SW 1271 (cell line): ENCODE measurements at places on chromosomes 6 and 20.
A peak's percentile ranks its signal among the peaks of the same experiment; 100 is the strongest.

- no peak for DNase-seq
Measured at GRCh38 chr6:2630359-2630758, 120.4 kb downstream of the MYLK4 start.

- no peak for DNase-seq
Measured at GRCh38 chr6:111761783-111762312, 111.4 kb downstream of the FYN start.

DNA sequence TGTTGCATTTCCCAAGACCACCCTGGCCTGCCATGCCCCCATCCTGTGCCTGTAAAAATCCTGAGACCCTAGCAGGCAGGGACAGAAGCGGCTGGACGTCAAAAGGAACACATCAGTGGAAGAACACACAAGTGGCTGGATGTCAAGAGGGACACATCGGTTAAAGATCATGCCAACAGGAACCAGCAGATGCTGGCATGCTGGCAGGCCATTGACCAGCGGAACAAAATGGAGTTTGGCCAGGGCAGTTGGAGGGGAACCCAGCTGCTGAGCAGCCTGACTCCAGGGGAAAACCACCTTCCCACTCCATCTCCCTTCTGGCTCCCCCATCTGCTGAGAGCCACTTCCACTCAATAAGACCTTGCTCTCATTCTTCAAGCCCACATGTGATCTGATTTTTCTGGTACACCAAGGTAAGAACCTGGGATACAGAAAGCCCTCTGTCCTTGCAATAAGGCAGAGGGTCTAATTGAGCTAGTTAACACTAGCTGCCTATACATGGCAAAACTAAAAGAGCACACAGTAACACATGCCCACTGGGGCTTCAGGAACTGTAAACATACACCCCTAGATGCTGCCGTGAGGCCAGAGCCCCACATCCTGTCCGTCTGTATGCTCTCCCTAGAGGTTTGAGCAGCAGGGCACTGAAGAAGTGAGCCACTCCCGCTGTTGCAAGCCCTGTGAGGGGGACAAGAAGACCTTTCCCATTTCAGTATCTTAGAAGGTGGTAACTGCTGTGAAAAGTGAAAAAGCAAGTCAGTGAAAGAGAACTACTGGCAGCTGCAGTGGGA is 4.2 kb upstream of the TSBP1 start:
- DNase-seq, result no peak

DNA sequence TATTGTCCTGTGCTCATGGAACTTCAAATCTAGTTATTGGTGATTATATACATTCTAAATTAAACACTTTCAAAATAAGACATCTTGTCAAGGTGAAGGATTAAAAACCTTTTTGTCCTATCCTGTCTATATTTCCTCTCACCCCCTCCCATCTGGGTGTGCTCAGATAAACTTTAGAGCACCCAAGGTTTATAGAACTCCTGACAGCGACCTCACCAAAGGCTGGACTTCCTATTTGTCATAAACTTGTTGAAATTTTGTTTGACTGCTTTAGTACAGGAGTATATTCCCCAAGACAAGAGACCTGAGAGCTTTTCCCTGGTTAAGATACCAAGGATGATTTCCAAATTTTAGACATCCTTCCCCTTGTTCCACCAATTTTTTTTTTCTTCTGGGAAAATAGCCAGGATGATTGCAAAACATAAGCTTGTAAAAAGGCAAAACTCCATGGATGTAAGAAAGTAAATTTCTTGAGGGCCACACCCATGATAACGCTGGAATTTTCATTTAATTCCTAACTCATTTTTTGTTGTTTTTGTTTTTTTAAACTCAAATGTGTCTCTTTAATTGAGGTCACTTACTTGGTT is 33.0 kb downstream of the CARMIL1 start:
- peak; percentile 38 for DNase-seq

GRCh38 chr20:39849664-39850063 is 839.4 kb downstream of the MAFB start:
- peak; percentile 47 for DNase-seq

- no peak for DNase-seq
Measured at GRCh38 chr6:141641951-141642350, 490.8 kb upstream of the GJE1 start.

DNA sequence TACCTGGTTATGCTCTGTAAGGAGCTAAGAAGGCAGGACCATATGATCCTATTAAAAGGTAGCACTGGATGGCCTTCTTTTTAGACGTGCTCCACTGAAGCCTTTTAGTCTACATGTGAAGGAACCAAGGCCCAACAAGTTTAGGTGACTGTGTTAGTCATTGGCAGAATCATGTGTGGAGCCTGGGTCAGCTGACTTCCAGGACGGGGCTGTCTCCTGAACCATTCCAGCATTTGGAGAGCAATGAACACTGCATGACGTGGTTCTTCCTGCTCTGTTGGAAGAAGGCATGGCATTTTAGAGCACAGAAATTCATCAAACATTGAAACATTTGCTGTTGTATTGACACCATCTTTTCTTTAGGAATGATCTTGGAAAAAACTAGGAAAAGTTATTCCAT is 87.8 kb upstream of the TIAM2 start:
- DNase-seq, result no peak

- peak; percentile 3 for DNase-seq
Measured at GRCh38 chr6:108838101-108838717, 10.0 kb upstream of the ARMC2 start.

DNA sequence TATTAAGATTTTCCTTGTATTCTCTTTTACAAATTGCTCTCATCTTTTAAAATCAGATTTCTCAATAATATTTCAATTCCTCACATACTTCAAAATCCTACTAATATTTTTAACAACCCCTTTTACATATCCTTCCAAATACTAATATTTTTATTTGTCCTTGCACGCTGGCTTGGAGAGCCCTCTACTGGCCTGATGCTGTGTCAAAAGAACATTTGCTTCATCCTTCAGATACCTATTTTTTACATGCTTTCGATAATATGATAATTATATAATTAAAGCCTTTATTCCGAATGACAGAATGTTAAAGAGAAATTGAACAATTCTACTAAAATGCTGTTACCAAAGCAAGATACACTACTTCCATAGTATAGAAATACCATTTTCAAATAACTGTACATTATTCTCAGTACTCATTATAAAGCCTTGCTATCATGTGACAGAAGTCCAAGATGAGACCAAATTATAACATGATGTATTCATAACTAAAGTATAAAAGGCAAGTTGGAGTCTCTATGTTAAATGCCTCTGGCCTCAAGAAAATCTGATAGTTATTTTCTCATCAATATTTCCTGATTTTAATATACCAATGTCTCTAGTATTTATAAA is 39.0 kb upstream of the PLN start:
- DNase-seq, result no peak

GRCh38 chr6:106098383-106099234 is 12.5 kb downstream of the PRDM1 start:
- no peak for DNase-seq

DNA sequence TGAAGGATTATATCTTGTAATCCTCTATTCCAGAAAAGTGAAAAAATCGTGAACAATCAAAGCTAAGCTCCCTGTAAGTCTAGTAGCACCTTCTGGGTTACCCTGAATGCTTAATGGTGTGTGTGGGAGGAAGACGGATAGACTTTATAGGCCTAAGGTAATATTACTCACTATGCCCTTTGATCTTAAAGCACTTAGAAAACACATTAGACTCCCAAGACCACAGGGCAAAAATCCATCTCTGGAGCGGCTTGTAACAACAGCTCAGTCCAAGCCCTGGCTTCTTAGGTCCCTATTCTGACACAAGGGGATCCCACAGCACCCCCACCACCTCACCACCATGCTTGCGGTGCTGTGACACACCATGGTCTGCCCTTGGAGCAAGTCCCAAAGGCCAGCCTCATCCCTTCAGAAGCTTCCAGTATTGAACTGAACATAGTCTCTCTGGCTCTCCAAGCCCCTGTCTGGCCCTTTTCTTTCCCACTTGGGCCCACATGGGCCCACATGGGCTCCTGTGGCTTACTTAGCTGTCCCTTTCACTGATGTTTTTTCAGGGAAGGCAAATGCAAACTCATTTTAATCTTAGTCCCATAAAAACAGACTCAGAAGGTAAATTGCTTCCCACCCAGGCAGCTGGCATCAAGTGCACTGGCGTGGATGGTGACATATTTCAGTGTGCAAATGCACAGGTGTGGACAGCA is 28.3 kb downstream of the C6orf132 start:
- DNase-seq, result no peak

DNA sequence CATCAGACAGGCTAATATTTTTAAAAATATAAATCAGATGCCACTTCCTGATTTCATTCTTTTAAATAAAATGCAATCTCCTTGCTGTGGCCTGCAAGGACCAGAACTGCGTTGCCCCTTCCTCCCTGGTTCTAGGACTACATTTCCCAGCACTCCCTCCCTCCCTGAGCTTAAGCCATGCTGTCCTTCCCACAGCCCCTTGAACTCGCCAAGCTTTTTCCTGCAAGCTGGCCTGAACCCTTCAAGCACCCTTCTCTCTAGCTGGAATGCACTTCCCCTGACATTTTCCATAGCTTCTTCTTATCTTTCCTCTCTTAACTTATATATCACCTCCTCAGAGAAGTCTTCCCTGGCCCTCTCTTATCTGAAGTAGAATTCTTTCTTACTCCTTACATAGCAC is 6.1 kb upstream of the DOK5 start:
- DNase-seq, result no peak

GRCh38 chr20:53097371-53097770 is 125.2 kb downstream of the TSHZ2 start:
- DNase-seq, result no peak

DNA sequence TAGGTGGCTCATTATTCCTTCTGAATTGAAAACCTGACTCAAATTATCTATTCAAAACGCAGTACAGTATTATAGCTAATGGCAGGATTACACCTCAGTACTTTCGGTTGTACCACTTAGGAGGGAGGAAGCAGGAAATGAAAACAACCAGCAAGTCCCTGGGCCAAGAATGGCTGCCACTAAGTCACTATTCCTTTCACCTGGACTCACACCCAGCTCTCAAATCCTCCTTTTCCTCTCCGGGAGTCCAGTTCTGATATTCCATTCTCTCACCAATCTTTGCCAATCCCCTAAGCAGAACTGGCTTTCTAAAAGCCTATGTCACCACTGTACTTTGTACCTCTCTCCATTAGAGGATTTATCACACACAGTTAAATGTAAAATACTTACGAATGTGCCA is 20.6 kb downstream of the TMEM242 start:
- DNase-seq, result no peak

- no peak for DNase-seq
Measured at GRCh38 chr20:35952480-35953386, 1.6 kb downstream of the SCAND1 start.

DNA sequence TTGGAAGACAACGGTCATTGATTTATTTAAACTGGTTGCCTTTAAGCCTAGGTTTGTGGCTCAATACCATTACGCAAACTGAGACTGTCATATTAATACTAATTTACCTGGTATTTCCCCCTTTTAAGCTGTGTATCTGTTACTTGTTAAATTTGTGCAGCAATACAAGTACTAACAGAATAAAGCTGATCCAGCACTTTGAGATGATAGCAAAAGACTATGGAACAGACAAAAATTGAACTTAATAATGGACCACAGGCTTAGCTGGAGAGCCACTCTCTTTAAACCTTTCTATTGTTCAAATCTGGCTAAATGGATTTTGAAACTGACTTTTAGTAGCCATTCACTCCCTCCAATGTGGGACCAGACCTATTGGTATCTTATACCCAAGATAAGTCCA is 6.2 kb upstream of the CENPW start:
- DNase-seq, result no peak

DNA sequence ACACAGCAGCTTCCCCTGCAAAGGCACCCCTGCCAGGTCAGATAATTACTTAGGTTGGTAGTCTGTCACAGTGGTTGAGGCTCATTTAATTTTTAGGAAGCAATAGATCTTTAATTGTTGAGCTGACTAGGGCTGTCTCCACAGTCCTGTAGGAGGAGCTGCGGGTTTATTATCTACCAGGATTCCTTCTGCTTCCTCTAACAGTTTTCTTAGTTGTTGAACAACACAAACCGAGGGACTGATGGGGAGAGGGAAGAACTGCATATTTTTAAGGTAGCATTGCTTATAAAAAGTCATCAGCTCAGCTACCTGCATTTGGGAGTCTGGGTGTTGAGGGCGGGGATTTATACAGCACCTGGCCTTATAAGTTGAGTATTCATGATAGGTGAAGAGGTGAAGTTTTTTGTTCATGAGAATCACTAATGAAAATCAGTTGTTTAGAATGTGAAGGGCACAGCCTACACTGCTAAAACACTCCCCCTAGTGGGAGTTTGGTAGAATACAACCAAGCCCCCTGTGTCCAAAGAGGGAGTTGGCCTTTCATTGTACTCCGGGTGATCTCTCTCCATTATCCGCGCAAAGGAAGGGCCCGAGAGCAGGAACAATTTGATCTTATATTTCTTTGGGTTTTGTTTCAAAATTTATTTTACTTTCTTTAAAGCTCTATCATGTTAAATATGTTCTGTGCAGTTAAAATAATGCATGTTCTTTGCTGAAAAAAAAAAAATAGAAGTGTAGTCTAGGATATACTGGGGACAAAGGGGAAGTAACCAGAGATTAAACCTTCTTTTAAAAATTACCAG is 69.6 kb downstream of the SSR1 start:
- peak; percentile 22 for DNase-seq

DNA sequence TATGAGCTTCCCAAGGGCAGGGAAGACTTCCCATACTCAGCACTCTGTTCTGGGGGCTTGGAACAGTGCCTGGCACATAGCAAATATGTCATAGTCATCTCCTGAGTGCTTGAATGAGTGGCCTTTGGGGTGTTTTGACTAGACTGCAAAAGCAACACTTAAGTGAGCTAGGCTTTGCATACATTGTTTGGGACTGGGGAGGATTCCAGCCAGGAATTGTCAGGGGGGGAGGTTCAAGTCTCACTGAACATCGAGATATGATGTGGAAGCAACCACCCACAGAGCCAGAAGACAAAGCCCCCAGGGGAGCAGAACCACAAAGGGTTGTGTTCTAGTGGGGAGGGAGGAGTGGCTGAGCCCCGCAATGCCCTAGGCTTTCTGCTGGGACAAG is 98.4 kb downstream of the SYCP2 start:
- no peak for DNase-seq

- peak; percentile 37 for DNase-seq
Measured at GRCh38 chr6:26539071-26539615, 977 bp downstream of the HMGN4 start.

- no peak for DNase-seq
Measured at GRCh38 chr6:14423330-14423729, 305.8 kb downstream of the CD83 start.

DNA sequence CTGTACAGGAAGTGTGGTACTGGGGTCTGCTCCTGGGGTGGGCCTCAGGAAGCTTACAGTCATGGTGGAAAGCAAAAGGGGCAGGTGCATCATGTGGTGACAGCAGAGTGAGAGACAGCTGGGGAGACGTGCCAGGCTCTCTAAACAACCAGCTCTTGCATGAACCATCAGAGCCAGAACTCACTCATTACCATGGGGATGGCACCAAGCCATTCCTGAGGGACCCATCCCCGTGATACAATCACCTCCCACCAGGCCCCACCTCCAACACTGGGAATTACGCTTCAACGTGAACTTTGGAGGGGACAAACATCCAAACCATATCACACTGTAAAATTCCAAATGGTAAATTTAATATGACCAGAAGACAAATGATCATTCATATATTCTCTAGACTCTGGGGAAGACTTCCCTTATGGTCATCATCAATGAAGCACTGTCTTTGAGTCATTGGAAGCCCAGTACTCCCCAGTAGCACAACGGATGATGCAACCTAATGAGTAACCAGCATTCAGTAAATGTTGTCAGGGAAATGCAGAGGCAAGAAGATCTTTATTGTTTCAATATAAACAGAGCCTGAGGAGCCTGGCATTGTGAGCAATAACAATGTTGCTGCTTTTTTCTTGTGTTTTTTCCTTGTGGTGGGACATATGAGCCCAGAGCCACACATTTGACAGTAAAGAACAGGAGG is 48.2 kb upstream of the RALY start:
- DNase-seq, result no peak
